Endothelial cell of umbilical vein (primary cell): ENCODE measurements at places on chromosomes 3 and 15. TPM values are rescaled to one million over a fixed set of nuclear protein-coding genes. Genes with fewer than 3 reads are reported as not detected.

- no peak for DNase-seq
These were observed 16.5 kb downstream of the VIPR1 start for GRCh38 chr3:42518800-42519567.

- DNase-seq: peak; percentile 86
These were observed 278.8 kb downstream of the FOXP1 start for GRCh38 chr3:71304684-71305083.

- DNase-seq: no peak
These were observed 449.0 kb downstream of the FOXP1 start for GRCh38 chr3:71134521-71134920.

DNA sequence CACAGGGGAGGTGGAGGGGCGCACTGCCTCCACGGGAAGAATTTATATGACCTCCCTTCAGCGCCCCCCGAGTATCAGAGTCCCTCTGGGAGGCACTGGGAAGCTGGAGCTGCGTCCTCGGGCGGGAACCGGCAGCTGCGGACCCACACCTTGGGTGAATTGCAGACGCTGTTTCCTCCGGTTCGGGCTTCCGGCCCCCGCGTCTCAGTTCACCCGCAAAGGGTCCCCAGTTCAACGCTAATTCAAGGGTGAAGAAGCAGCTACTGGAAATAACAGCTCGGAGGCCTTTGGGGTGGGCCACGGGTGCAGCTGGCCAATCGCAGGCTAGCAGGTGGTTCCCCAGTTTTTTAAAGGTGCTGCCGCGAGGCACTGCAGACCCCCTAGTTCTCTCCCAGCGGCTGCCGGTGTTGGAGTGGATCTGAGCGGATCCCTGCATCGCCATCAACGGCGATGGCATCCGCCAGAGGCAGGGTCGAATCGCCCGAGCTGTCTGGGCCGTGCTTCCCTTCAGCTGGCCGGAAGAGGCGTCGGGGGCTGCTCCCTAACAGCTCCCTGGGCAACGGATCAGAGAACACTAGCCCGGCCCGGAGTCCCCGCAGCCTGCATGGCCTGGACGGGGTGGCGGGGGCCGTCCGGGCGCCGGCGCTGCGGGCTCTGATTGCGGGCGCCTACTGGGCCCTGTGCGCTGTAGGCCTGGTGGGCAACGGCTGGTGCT is 19.4 kb upstream of the ADAMTS7 start:
- no peak for DNase-seq

DNA sequence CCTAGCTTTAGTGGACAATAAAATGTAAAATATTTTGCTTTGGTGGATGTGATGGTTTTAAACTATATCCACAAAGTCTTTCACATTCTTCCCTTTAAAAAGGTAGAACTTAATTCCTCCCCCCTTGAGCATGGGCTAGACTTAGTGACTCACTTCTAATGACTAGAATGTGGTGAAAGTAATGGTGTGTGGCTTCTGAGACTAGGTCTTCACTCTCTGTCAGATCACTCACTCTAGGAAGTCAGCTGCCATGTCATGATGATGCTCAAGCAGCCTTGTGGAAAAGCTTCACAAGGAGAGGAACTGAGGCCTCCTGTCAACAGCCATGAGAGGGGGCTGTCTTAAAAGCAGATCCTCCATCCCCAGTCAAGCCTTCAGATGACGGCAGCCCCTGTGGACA is 4.2 kb downstream of the LRRC2 start:
- DNase-seq: no peak

GRCh38 chr3:18652781-18653180 is 227.6 kb upstream of the SATB1 start:
- no peak for DNase-seq

- DNase-seq: peak; percentile 57
These were observed 233.5 kb upstream of the AGTR1 start for GRCh38 chr3:148464246-148464645.

DNA sequence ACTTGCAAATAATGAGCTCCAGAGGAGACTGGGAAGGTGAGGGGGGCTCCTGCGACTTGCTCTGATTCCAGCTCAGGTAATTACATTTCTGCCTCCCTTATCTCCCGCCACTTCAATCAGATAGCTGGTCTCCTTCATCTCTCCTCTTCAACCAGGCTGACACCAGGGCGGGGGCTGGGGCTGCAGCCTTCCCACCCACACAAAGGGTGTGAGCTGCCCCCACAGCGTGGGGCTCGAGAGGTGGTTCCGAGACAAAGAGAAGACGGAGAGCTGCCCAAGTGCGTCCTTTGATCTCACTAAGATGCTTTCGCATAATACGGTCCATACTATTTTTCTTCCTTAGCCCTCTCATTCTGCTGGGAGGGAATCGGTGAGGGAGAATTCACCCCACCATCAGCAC is 139.7 kb downstream of the NSMCE3 start:
- no peak for DNase-seq

DNA sequence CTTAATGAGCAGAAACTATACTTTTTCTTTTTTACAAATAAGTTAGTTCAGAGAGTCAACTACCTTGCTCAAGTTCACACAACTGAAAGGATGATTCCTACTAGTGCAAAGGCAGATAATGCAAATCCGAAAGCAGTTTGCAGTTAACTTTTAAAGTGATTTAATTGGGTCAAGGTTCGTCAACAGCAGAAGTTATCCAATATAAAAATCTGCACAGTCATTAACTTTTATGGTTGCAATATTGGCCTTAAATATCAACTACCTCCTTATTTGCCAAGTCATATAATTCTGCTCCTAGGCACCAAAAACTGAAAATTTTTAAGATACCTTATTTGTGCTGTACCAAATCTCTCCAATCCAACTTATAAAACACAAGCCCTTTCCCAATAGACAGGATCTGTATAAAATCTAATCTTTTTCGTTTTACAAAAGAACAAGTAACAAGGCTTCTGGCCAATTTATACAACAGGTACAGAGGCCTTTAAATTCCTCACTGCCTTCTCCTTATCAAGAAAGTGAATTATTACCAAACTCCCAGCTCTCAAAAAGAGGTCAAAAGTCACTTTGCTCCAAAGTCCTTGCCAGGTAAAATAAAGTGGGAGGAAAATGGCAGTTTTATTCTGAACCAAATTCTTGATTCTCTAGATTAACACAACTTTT is 416.6 kb upstream of the NECTIN3 start:
- DNase-seq: no peak

- no peak for DNase-seq
These were observed 207.7 kb upstream of the ATP11B start for GRCh38 chr3:182585532-182586150.

DNA sequence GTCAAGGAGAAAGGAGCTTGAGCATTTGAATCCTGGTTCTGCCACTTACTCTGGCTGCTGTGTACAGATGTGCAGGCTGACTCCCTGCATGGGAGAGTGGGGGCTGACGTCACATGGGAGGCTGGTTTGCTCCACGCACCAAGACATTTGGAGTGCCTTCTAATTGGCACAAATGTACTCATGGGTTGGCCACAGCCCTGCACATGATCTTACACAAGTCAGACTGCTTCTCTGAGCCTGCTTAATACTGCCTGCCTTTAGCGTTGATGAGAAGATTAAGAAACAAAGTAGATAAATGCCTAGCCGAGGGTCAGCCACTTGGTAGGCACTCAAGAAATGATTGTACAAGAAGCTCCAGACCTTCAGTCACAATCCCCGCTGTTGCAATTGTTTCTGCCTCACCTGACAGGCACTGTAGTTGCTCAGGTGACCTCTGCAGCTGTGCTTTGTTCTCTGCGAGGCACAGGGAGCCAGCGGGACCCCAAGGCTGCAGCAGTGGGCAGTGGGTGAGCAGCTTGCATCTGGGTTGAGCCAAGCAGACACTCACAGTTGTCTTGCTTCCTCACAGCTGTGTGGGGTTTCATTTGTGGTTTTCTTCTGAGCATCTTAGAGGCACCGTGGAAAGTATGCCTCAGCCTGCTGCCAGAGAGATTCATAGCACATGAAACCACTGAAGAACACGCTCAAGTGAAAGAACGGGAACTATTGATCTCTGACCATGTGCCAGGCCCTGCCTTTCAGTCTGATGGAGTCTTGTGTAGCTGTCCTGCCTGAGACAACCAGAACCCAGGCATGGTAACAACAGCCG is 33.1 kb downstream of the GRK7 start:
- peak; percentile 6 for DNase-seq

GRCh38 chr15:57827021-57827420 is 120.5 kb downstream of the POLR2M start:
- DNase-seq: peak; percentile 77

GRCh38 chr3:69547461-69547880 is 161.6 kb upstream of the FRMD4B start:
- DNase-seq: no peak

- no peak for DNase-seq
These were observed 300.2 kb upstream of the SLCO3A1 start for GRCh38 chr15:91553196-91553854.

DNA sequence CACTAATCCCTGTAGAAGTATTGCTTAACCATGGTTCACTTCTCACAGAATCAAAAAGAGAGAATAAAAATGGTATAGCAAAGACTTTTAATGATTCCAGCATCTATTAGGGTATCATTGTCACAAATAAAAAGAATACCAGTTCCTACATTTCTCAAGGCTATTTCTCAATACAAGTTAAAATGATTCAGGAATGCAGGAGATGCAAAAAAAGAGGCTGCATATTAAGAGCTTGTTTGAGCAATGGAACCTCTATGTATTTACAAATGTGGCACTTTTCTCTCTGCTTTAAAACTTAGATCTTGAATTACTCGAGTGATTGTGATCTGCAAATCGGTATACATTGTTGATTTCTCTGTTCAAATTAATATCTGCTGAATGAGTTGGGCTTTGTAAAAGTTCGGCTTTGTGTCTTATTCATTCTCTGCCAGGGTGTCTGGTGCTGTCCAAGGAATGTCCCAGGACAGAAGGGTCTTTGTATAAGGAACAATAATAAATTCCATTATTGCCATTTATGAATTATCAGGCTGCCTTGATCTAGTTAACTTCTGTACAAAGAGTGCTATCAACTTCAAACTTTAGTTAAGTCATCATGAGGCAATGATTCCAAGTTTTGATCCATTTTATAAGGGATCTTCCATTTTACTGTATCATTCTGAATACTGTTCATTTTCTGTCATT is 364.2 kb downstream of the RBMS3 start:
- DNase-seq: no peak

- no peak for DNase-seq
These were observed 120.2 kb downstream of the TFDP2 start for GRCh38 chr3:142029052-142029642.

- no peak for DNase-seq
These were observed 19.8 kb downstream of the TUBGCP4 start for GRCh38 chr15:43390723-43391122.

GRCh38 chr3:139421460-139421859 is 32.0 kb upstream of the COPB2 start:
- no peak for DNase-seq

DNA sequence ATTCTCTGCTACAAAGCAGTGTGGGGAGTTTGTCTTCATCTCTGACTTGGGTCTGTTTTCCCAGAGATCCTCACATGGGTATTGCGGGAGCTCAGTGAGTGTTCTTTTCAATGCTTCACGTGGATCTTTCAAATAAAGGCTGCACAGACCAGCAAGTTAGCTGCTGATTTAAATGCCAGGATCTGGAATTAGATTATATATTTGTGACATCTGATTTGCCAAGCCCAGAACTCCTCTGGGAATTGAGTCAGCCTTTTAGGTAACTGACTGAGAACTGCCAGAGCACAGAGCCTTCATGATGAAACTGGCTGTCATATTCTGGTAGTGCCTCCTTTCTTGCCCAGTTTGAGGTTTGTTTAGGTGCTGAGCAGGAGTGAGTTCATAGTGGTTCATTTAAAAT is 14.7 kb downstream of the EDEM1 start:
- DNase-seq: no peak

DNA sequence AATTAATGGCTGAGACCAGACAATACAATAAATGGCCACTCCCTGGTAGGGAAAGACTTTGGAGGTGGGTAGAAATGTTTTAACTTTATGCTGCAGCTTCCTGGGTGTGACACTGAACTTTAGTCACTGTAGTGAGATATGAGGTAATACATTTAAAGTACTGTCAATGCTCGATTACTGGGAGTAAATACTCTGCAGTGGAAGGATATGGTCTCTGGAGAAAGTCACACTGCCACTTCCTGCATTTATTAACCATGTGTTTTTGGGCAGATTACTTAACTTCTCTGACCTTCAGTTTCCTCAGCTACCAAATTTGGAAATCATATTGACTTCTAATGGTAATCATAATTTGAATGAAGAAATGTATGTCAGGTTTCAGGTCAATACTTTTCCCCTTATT is 317.1 kb upstream of the TGFBR2 start:
- DNase-seq: peak; percentile 83

DNA sequence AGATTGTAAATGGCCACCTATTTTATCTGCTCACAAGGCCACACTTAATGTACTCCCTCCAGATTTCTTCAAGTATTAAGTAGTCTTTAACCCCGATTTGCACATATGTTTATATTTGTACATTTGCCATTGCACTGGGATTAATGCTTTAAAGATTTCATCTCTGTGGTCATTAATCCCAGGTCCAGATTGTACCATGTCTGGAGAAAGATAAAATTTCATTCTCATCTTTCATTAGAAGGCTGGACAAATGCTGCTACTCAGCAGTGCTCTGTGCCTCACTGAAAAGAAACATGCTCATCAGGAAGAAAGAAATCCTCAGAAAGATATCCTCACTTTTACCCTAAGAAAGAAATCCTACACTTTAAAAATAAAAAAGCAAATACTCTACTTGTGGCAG is 62.5 kb upstream of the LRRC3B start:
- no peak for DNase-seq

DNA sequence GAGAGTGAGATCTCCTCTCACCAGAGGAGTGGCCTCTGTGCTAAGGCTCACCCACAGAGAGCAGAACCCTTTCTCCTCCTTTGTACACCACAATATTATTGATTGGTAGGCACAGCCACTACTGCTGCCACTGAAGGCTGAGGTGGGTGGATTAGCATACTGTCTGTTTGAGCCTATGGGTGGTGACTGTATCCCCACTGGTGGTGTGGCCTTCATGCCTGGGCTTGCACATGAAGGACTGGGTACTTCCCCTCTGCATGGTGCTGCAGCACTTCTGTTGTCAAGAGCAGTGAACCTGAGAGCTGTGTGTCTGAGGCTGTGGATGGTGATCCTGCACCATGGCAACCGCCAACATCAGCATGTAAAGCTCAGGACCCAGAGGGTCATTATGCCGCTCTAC is 35.7 kb upstream of the NECTIN3 start:
- DNase-seq: no peak

The HTR3E gene
- total RNA-seq: not detected in 2 replicates

The ZPLD1 gene
- not detected in 2 replicates for total RNA-seq

The AHSG gene
- total RNA-seq: not detected in 2 replicates

The KCNAB1 gene
- 11.7 TPM in 1 of 2 replicates, not detected in the other for total RNA-seq

The ZNF80 gene
- total RNA-seq: not detected in 2 replicates

The RAB43 gene
- total RNA-seq: 22.6 and 31.5 TPM in 2 replicates

The PLA1A gene
- total RNA-seq: not detected in 2 replicates

The KBTBD13 gene
- not detected in 2 replicates for total RNA-seq

The P2RY1 gene
- total RNA-seq: 1.7 and 1.9 TPM in 2 replicates

The SOX14 gene
- total RNA-seq: not detected in 2 replicates

The COL8A1 gene
- 217 and 358 TPM in 2 replicates for total RNA-seq

The STXBP5L gene
- total RNA-seq: not detected in 2 replicates

The MEIS2 gene
- 22.5 and 27.1 TPM in 2 replicates for total RNA-seq

The ISLR gene
- not detected in 2 replicates for total RNA-seq
